ENCODE measurements at places on chromosomes 13 and 19. TPM values are rescaled to one million over a fixed set of nuclear protein-coding genes. Genes with fewer than 3 reads are reported as not detected.

Gene UPF3A
- polyA plus RNA-seq, result 41.4 TPM

Gene MCEMP1
- not detected for polyA plus RNA-seq

Gene NCCRP1
- not detected for polyA plus RNA-seq

Gene CGB8
- not detected for polyA plus RNA-seq

Gene NUFIP1
- polyA plus RNA-seq, result 4.0 TPM

Gene STARD13
- not detected for polyA plus RNA-seq

Gene AKAP8
- 22.3 TPM for polyA plus RNA-seq

Gene PGLYRP2
- 0.49 TPM for polyA plus RNA-seq

Gene SOX1
- not detected for polyA plus RNA-seq
